Bone marrow (tissue), 2 donors: ENCODE measurements at places on chromosomes 2 and 18.

GRCh38 chr2:147204102-147204501, 640.7 kb upstream of the ACVR2A start:
- DNase-seq = no peak

DNA sequence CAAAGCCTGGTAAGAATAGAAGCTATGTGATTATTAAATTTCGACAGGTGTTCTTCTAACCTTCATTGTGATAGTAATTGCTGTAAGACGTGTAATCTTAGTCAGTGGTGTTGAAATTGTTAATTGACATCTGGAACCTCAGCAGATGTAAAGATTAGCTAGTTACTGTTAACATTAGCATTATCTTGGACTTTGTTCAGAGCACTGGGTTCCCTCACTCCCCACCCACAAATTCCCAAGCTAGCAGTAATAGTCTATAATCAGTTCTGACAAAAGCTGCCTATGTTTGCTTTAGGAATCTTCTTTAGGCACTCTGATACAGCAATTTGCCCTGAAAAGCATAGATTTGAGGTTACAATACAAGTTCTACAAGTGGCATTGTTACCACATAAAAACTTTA, 233.7 kb downstream of the EN1 start:
- DNase-seq = no peak

DNA sequence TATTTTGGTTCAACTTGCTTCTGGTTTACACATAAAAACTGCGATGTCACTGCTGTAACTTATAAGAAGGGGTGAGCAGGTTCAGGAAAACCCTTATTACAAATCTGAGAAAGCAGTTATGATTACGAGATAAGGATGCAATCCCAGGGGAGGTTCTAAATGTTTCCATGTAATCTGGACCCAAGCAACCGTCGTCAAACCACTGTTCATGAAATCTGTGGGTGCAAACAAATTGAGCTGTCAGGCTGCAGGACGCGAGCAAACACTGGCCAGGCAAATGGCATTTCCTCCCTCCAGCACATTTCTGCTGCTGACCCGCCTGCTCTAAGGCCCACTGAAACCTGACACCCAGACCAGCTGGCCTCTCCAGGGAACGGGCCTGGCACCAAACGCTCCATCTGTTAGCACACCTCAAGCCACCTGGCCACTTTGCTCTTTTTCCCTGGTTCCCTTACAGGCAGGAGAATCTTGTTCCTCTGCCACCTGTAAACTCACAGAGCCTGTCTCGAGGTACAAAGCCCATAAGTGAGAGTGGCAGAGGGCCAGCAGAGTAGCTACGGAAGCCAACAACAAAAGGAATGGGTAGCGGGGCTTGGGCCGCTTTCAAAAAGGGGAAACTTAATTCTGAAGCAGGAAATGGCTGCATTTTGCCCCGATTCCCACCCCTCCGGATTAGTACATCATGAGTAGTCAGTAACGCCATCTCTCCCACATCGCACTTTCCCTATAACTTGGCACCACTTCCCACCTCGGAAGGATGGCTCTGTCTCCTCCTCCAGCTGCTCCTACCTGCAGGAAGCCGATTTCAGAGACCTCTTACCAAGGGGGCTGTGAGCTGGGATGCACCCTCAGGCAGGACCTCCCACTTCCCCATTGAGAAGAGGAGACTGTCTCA, 26.5 kb downstream of the CRACDL start:
- no peak for DNase-seq

DNA sequence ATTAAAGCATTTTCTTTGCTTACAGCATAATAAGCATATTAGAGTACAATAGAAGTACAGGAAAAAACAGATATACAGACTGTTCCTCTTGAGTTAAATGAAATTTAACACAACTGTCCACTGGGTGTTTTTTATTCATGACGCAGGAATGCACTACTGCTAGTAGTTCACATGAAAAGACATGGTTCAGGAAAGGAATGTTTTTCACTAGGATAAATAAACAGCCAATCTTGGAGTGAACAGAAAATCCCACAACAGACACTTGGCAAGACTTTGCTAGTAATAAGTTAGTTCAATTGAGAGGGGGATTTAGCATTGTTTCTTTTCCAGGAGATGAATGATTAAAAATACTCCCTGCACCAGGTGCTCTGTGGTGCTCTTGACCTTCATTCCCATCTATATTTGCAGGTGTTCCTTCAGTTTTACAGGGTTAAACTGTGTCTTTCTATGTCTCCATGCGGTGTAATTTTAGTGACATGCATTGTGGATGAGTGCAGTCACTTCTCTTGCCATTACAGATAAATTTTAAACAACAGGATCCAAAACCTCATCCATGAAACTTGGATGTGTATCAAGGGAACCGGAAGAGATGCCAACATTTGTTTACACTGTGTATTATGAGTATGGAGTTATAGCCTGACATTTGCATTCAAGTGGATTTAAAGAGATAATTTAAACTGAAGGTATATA, 796.6 kb downstream of the DSC3 start:
- DNase-seq = no peak

- no peak for DNase-seq
Observed at GRCh38 chr2:1448009-1448408, 34.7 kb downstream of the TPO start.

- DNase-seq = no peak
Observed at GRCh38 chr2:149972066-149972465, 384.5 kb upstream of the MMADHC start.

DNA sequence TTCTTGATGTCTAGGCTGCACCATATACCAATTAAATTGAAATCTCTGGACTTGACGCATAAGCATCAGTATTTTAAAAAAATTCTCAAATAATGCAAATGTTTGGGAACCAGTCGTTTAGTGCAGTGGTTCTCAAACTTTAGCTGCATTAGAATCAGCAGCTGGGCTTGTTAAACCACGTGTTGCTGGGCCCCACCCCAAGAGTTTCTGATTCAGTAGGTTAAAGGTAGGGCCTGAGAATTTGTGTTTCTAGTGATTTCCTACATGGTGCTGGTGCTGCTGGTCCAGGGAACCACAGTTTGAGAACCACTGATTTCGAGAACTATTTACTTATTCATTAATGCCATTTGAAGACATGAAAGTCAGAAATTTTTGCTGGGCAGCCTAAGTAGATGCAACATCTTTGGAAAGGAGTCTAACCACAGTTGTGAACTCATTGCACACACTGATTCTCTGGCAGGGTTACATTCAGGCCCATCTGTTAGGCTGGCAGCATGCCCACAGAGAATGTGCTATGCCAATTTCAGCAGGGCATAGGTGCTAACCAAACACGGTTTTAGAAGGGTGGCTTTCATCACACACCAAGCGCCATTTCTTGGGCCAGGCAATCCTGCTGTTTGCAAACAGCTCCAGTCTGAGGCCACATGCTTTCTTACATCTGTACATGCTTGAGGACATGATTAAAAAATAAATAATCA, 26.4 kb upstream of the ATP5MC3 start:
- DNase-seq = no peak
